ENCODE measurements at places on chromosomes 6 and 20. TPM values are rescaled to one million over a fixed set of nuclear protein-coding genes. Genes with fewer than 3 reads are reported as not detected.
A peak's percentile ranks its signal among the peaks of the same experiment; 100 is the strongest.

DNA sequence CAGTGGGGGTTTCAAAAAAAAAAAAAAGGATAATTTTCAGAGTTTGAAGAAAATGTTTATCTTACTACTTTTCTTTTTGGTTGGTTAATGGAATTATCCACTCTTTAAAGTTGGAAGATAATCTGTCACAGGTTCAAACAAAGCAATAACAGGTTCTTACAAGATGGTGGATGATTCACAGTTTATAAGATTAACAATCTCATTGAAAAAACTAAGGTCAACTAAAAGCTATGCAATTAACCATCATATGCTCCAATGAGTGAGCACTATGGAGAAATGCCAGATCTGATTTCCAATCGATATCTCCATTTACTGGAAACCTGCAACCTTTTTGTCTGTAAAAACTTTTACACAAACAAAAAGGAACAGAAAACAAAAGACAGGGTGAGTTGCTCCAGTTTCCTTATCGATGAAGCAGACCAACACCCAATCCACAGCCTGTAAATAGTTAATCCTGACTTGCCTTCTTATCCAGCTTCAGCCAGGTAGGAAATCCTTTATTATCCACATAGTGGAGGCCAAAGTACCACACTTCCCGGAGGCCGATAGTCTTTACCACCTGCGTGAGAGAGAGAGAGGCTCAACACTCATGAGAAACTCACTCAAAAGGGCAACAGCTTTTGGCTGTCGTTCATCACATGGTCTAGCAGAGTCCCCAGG lies 32.4 kb downstream of the EZR start:
- H3K27ac ChIP-seq, result no peak overlapping the region
- DNase-seq, result no peak
- H3K4me1 ChIP-seq, result peaks cover 21% of the 10 kb centered on the region
- peaks cover 70% of the 10 kb centered on the region for H3K36me3 ChIP-seq
- H3K4me3 ChIP-seq, result no peak overlapping the region
- H3K27me3 ChIP-seq, result no peaks in the 10 kb centered on the region

DNA sequence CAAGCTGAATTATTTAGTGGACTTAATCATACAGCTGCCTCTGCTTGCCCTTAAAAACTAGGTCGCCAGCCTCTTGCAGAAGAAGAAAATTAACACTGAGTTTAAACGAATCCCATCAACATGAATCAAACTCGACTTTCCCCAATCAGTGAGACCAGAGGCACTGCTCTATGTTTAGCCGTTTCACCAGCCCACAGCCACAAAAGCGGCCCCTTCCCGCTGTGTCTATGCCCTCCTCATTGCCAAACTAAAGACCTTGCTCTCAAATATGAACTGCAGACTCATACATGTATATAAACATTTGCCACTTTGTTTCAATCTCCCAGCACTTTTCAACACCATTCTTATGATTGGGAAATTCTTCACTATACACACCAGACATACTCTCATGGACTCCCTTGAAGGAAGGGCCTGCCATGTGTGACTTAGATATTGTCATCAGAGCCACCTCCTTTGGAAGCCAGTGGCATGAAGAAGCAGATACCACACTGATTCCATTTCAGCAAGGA lies 105.8 kb upstream of the ADGRF1 start:
- peak; percentile 77 for DNase-seq
- H3K27me3 ChIP-seq, result no peaks in the 10 kb centered on the region
- no peaks in the 10 kb centered on the region for H3K36me3 ChIP-seq
- peaks cover 42% of the 10 kb centered on the region for H3K4me1 ChIP-seq
- no peak overlapping the region for H3K4me3 ChIP-seq

GRCh38 chr6:47865206-47865605 lies 83.4 kb downstream of the OPN5 start:
- H3K27ac ChIP-seq, result no peak overlapping the region
- no peak for DNase-seq
- no peak overlapping the region for H3K4me3 ChIP-seq
- H3K4me1 ChIP-seq, result no peaks in the 10 kb centered on the region
- H3K27me3 ChIP-seq, result no peaks in the 10 kb centered on the region

- no peaks in the 10 kb centered on the region for H3K4me1 ChIP-seq
- H3K27ac ChIP-seq, result no peak overlapping the region
- DNase-seq, result no peak
Observed at GRCh38 chr6:123986938-123987337, 183.3 kb downstream of the NKAIN2 start.

GRCh38 chr6:24307881-24308280 lies 50.0 kb downstream of the DCDC2 start:
- DNase-seq, result no peak
- no peak overlapping the region for H3K27ac ChIP-seq
- H3K4me3 ChIP-seq, result no peak overlapping the region

UBE2V1 gene
- total RNA-seq, result 66.8 TPM

MICB gene
- 2.9 TPM for total RNA-seq
